Right ventricle myocardium inferior (tissue), 1 donor: ENCODE measurements at places on chromosomes 3 and 15. TPM values are rescaled to one million over a fixed set of nuclear protein-coding genes. Genes with fewer than 3 reads are reported as not detected.
A peak's percentile ranks its signal among the peaks of the same experiment; 100 is the strongest.

The EXD1 gene
- total RNA-seq: not detected

The P2RY12 gene
- total RNA-seq: 1.4 TPM

The CTXND1 gene
- 1.7 TPM for total RNA-seq

The ARIH2 gene
- total RNA-seq: 149 TPM

The MYEF2 gene
- total RNA-seq: 8.7 TPM

The CCK gene
- not detected for total RNA-seq

The TRPM1 gene
- not detected for total RNA-seq

The SEMA5B gene
- total RNA-seq: 5.2 TPM

The CATSPER2 gene
- total RNA-seq: 0.54 TPM

The WDR72 gene
- total RNA-seq: not detected

DNA sequence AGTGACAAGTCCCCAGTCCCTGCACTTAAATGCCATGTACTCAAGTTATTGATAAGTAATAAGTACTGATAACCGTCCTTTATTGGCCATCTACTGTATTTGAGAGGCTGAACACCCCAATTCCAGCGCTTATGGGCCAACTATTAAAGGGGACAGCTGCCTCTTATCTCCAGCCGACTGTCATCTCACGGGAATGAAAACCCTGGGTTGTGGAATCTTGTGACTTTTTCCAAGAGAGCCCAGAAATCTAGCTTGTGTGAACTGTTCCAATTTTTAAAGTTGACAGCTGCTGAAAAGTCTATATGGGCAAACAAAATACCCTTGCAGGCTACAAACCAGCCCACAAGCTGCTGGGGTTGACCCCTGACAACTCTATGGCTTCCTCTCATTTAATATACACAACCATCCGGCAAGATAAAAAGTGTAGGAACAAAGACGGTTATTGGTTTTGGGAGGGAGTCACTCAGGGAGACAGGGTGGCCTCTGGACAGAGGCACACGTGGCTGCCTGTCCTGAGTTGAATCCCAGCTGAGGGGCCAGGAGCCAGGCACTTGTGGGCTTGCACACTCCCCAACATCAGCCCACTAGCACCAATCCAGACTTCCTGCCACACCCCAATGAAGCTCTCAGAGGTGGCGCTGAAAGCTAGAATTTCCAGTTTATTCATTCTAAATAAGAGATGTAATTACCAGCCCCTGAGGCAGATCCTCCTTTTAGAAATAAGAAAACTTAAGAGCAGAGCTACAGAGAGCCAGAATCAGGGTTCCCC, 16.2 kb downstream of the SPSB4 start:
- no peak for DNase-seq

DNA sequence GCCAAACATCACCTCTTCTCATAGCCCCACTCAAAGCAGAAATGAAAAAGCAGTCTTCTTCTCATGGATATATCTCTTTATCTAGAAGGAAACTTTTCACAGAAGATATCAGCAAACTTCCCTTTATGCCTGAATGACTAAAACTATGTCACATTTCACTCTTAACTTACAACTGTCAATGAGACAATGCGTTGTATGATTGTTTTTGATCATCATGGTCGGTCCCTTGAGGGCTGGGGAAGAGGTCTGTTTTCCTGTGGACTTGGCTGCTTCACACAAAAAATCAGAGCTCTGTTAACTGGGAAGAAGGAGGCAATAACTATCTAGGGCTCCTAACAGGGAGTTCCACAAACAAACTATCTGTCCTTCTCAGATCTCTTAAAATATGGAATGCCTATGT, 5.1 kb downstream of the NLGN1 start:
- DNase-seq: no peak

GRCh38 chr3:143977341-143978262, 6.0 kb downstream of the DIPK2A start:
- no peak for DNase-seq

DNA sequence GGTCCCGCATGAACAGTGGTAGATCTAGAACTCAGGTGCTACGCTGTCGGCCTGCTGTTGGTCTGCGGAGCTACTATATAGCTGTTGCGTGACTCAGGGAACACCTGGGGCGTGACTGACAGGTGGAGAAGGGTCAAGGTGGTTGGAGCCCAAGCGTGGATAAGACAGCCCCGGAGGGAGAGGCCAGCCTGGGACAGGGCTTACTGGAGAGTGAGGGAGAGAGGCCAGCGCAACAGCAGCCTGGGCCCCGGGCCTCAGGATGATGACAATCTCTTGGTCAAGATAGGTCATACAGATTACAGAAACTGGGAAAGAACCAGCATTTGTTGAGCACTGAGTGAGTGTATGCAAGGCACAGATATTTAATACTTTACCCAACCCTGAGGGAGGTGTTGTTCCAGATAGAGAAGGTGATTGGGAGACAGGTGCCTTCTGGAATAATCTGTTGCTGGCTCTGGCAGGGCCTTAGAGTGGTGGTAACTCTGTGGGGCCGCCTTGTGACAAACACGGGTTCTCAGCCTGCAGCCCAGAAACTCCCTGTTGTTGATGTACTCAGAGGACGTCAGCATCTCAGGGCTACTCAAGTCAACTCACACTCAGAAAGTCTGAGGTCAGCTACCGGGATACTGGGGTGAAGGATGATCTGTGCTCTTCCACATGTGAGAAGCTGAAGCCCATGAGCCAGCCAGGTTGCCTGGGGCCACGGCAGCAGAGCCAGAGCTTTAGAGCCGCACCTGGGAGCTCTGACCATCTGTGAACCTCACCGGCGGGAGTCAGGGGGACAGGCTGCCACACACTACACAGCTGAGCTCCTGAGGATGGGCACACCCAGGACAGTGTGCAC, 265.4 kb upstream of the HES1 start:
- DNase-seq: no peak

GRCh38 chr3:67433109-67433508, 221.3 kb downstream of the SUCLG2 start:
- no peak for DNase-seq

DNA sequence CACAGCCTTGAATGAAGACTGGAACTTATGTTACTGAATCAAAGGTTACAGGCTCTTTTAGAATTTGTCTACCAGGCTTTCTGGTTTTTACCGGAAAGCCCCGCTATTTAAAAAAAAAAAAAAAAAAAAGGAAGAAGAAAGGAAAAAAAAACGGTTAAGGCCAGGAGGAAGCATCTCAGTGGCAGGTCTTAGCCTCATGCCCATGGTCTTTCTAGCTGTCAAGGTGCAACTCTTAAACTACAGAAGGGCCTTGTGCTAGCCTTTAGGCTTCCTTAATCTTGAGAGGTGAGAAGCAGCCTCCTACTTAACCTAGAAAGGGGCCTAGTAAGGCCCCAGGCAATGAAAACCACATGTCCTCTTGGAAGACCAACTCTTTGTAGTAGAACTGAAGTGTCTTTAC, 77.5 kb downstream of the TBC1D5 start:
- no peak for DNase-seq

DNA sequence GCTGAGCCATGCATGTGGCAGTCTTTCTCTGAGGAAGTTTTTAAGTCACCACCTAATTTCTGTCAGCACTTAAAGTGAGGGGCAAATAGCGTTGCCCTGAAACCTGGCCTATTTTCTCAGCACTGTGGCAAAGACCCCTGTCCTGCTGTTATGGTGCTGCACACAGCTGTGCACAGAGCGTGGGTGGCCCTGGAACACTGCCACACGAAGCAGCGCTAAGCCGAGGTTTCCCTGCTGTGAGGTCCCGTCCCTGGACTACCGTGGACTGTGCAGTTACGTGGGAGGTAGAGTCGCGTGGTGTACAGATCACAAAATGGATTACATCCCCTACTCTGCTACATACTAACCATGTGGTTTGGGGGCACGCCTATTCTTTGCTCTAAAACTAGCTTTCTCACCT, 101.6 kb upstream of the NR2E3 start:
- DNase-seq: no peak

DNA sequence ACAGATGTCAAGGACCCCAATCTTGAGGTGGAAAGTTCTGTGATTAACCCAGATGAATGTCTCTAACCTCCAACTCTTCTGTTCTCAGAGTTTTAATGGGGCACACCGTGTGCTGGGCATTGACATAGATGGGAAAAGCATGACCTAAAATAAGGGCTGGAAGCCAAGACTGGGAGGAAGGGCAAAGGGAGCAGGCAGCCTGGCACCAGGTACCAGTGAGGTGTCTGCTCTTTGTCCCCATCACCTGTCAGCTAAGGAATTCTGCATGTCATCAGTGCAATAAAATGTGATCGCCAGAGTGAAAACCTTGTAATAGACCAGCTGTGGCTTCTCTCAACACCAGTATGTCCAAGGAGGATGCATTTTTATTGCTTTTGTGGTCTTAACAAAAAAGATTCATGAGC, 143.5 kb upstream of the TPM1 start:
- peak; percentile 60 for DNase-seq

DNA sequence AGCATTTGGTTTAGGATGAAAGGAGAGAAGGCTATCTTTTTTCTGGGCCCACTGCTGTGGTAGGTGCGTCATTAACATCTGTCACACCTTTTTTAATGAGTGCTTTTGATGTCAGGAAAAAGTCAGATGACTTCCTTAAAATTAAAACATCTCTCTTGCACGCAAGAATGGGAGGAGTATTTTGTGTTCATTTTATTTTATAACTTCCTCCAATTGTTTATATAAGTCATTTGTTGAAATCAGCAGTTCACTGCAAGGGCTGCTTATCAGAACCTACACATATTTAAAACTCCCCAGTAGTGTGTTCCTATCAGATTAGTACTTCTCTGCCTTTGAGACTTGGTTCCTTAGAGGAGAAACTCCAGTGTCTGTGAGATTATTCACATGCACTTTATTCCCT, 143.8 kb downstream of the NEO1 start:
- no peak for DNase-seq

GRCh38 chr3:49563040-49563578, 8.8 kb downstream of the BSN start:
- DNase-seq: no peak

DNA sequence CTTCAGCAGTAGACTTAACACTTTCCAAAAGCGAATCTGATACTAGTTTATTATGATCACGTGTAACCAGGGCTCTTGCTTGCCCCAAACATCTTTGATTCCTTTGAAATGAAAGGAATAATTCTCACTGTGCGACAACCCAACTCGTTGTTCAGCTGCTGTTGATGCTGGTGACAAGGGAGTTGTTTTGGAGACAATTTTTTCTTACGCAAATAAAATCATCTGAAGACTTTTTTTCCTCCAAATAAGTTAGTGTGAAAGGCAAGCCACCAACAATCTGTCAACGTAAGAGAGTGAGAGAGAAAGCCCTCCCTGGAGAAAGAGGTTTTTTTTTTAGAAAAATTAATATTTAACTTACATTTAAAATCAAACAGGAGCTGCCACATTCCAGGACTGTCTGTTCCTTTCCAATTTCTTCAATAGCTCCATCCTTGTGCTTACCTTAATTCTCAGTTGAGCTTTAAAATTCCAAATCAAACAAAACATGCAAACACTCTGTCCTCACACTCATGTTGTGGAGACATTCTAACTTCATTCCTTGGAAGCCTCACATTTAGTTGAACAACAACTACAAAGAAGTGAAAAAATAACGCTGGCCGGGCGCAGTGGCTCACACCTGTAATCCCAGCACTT, 4.9 kb upstream of the P3H2 start:
- DNase-seq: no peak

DNA sequence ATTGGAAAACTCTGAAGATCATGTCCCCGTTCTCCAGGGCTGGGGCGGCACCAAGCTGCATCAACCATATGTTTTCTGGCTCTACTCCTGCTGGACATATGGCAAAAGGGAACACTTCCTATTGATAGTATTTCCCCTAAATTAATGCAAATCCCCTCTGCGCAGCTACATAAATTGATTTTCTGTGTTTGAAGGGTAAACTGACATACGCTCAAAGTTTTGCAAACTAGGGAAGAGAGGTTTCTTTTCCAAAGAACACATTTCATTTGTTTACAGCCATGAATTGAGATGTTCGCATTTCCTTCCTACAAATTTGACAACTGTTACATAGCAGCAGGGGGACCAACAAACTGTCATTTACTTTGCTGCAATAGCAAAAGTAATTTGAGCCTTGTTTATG, 35.9 kb downstream of the CTXND1 start:
- DNase-seq: no peak

GRCh38 chr15:60184579-60184978, 180.5 kb downstream of the FOXB1 start:
- no peak for DNase-seq

GRCh38 chr15:48020166-48020565, 100.6 kb upstream of the SLC24A5 start:
- DNase-seq: no peak

DNA sequence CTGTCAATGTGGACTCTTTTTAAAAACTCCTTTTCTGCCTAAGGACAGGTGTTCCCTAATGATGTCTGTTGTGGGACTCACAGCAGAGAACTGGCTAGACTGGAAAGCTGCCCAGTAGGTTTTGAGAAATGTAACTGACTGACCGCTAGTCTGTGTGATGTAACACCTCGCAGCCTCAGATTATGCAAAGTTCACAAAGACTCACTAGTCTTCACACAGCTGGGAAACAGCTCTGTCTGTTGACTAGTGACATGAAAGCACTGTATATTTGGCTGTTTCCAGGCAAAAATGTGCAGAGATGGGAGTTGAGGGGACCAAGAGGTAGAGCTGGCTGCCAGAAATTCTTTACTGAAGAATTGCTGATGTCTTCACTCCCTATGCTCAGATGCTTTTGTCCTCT, 10.3 kb downstream of the PDZRN3 start:
- DNase-seq: no peak

DNA sequence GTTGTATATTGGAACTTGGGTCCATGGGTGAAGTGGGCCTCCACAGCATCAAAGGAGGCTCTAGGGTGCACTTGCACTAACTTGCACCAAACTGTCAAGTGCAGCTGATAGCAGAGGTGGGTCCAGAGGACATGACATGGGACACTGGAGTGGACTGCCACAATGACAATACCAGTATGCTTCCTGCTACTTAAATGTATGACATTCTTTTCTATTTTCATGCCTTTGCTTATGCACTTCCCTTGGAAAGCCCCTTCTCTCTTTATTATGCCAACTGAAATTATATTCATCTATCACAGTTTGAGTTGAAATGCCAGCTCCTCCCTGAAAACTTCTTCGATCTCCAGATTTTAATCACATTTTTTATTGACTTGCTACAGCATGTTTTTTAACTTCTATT, 101.8 kb downstream of the CFAP20DC start:
- no peak for DNase-seq

- no peak for DNase-seq
Measured at GRCh38 chr15:67839499-67839928, 331 bp downstream of the RNU6-1 start.

- DNase-seq: no peak
Measured at GRCh38 chr3:147305533-147306250, 100.7 kb downstream of the ZIC4 start.

GRCh38 chr3:45258317-45258716, 32.2 kb upstream of the TMEM158 start:
- no peak for DNase-seq
